ENCODE measurements at places on chromosomes 7 and 10.

GRCh38 chr7:143492799-143493739 is 15.4 kb downstream of the TAS2R41 start:
- DNase-seq: no peak

- DNase-seq: no peak
These were observed 91.0 kb downstream of the CUBN start for GRCh38 chr10:17038627-17039026.

- no peak for DNase-seq
These were observed 57.1 kb downstream of the AOAH start for GRCh38 chr7:36667007-36667745.

GRCh38 chr10:3395041-3395440 is 222.5 kb upstream of the PITRM1 start:
- DNase-seq: no peak

DNA sequence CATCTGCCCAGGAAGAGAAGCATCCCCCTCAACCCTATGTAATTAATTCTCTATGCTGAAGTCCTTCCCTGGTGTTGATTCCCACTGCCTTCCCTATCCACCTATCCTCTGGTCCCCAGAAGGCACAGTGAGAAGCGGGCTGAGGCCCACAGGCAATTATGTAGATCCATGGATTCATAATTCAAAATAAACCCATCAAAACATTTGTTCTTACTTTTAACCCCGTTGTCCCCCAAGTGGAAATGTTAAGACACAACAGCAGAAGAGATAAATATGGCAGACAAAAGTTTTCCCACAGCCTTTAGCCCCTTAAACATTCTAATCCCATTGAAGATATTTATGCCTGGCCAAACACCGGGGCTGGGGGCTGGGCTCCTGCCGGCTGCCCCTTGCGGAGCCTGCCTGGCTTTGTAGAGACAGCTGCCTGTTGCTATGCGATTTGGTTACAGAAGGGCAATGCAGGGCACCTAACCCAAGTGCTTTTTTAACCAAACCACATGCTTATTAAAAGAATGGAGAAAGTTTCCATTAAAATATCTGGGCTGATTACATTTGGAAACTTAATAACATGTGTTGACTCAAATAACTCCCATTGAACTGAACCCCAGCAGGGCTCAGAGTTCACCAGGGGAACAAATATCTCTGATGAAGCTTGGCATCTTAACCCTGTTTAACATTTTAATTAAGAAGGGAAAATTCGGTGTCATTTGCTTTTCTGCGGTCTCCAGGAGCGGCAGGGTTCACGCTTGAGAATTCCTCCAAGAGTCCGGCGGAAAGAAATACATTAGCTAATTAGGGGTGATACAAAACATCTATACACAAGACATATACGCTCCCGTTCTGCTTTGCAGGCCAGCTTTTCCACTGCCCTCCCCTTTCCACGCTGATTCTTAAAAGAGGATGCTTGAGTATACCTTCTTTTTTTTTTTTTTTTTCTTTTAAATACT is 110.8 kb upstream of the FGFR2 start:
- no peak for DNase-seq

DNA sequence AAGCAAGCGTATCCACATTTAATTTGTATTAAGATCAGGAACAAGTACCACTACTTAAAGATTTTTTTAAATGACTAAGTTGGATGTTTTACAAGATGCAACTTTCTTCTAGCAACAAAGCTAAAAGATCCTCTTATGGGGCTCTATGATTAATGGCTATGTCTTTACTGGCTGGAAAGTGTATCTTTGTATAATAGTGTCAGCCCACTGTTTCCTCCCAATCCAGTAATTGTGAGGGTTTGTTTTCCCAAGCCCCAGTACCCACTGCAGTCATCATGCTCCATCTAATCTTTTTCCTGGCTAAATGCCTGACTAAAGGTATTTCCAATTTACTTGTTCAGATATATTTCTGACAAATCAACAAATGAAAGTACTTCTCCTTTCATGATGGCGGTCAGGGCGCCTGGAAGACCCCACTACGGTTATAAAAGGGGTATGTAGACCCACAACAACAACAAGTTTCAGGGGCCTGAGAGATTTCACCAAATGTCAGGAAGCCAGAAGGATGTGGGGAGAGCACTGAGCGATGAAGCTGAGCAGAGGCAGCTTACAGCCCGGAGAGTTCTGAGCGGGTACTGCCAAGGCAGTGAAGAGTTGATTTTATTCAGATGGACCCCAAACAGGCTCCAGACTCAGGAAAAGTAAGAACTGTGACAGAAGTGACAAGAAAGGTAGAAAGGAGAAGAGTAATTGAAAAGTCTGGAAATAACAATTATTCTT is 222.6 kb upstream of the KLF14 start:
- DNase-seq: no peak

DNA sequence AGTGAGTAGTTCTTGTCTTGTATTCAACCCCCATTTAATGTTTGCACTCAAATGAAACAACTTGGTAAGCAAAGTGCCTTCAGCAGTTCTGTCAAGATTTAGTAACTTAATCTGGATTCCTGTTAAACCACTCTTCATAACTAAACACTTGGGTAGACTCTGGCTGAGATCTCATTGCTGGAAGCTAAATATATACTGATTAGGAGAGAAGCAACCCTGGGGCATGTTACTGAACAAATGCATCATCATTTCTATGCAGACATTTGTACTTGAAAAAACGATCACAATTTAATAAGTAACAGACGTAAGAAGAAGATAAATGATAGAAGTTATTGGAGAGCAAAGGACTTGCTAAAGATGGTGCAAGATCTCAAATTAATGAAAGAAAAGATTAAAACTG is 308.4 kb upstream of the POM121L12 start:
- no peak for DNase-seq

DNA sequence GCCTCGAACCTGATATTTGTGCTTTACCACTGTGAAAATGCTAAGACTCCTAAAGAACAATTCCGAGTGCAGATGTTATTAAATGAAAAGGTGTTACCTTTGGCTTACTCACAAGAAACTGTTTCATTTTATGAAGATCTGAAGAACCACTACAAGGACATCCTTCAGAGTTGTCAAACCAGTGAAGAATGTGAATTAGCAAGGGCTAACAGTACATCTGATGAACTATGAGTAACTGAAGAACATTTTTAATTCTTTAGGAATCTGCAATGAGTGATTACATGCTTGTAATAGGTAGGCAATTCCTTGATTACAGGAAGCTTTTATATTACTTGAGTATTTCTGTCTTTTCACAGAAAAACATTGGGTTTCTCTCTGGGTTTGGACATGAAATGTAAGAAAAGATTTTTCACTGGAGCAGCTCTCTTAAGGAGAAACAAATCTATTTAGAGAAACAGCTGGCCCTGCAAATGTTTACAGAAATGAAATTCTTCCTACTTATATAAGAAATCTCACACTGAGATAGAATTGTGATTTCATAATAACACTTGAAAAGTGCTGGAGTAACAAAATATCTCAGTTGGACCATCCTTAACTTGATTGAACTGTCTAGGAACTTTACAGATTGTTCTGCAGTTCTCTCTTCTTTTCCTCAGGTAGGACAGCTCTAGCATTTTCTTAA is 47.7 kb downstream of the MINPP1 start:
- no peak for DNase-seq

GRCh38 chr7:130216750-130217149 is 9.1 kb downstream of the SSMEM1 start:
- DNase-seq: no peak

GRCh38 chr10:14405076-14406065 is 74.6 kb upstream of the FRMD4A start:
- no peak for DNase-seq

- no peak for DNase-seq
These were observed 146.6 kb downstream of the LCOR start for GRCh38 chr10:96978621-96979154.

DNA sequence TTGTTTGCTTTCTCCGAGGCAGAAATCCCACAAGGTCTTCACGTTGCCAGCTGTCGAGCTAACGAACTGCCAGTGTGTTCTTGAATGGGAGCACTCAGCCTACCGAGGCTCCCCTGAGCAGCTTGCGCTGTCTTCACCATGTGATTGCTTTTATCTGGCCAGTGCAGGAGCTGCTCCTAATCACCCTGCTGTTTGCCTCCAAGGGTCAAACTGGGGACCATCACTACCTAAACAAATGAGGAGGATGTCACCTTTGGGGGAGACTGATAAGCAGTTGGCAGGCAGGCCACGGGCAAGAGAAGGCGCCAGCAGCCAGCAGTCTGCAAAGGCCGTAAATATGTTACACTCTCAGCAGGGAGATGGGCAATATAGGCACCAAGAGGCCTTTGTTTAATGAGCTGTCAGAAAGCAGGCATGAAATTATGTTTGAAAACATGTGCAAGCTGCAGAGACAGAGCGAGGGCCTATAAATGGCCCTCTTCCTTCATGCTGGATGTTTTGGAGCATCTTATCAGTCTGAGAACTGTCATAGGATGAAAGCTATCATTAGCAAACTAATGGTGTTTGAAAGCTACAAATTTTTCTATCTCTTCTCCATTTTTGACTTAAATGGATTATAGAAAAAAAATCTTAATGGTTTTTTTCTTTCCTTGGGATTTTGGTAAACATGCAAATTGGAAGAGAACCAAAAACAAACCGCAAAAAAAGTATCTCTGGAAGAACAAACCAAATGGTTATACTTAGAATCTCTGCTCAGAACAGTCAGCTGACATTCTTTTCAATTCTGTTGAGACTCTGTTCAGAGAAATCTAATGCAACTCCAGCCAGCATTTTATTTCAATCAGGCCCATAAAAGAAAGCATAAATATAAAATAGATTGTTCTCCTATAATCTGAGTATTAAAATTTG is 267.3 kb upstream of the NPVF start:
- no peak for DNase-seq

DNA sequence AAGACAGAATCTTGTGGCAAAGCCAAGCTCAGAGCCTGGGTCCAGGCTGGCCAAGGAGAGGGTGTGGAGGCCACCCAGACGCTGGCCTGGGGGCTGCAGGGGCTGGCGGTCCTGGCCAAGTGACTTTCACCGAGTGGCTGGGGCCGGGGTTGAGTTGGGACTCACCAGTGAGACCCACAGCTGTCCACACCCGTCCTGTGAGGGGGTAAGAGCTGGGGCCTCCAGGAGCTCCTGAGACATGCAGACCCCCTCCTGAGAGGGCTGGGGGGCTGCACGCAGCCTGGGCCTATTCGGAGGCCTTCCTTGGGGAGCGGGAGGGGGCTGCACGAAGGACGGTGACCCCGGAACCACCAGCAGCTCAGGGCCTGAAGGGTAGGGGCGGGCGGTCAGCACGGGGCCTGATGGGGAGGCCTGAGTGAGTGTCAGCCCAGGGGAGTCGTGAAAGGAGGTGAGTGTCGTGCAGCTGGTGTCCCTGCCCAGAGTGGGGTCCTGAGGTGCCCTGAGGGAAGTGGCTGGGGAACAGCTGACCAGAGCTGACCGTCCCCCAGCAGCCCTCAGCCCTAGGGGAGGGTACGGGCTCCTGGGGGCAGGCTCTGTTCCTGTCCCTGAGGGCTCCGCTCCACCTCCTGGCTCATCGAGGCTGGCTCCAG is 100.9 kb downstream of the FOXL3 start:
- DNase-seq: no peak

DNA sequence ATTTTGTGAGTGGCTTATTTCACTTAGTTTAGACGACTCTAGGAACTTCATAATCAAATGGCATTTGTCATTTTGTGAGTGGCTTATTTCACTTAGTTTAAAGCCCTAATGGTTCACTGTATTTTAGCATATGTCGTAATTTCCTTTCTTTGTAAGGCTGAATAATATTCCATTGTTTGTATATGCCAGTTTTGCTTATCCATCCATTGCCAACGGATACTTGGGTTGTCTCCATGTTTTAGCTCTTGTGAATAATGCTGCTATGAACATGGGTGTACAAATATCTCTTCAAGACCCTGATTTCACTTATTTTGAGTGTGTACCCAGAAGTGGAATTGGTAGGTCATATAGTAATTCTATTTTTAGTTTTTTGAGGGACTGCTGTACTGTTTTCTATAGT is 31.8 kb downstream of the DOCK1 start:
- no peak for DNase-seq

DNA sequence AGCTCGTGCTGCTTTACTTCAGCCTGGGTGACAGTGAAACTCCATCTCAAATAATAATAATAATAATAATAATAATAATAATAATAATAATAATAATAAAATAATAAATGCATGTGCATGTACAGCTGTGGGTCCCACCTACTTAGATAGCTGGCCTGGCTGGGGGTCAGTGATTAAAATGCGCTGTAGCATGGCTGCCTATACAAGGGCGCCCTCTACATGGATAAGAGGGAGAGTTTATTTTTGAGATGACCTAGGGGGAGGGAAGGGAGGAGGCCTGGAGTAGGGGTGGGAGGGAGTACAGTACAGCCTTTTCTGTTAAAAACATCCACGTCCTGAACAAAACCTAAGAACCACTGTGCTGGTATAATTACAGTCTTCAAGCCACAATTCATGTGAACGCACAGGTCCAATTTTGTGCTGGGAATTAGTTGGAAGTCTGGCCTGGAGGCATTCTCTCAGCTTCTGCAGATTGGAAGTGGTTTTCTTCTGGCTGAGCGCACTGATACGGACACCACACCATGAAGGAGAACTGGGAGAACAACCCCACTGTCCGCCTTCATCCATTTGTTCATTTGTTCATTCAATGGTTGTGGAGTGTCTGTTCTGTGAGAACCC is 146.5 kb downstream of the TMEM178B start:
- DNase-seq: no peak
